ENCODE measurements at places on chromosomes 12 and 14. TPM values are rescaled to one million over a fixed set of nuclear protein-coding genes. Genes with fewer than 3 reads are reported as not detected.
A peak's percentile ranks its signal among the peaks of the same experiment; 100 is the strongest.

GRCh38 chr14:72559669-72560255, 334.1 kb downstream of the DPF3 start:
- peak; percentile 87 for DNase-seq

DNA sequence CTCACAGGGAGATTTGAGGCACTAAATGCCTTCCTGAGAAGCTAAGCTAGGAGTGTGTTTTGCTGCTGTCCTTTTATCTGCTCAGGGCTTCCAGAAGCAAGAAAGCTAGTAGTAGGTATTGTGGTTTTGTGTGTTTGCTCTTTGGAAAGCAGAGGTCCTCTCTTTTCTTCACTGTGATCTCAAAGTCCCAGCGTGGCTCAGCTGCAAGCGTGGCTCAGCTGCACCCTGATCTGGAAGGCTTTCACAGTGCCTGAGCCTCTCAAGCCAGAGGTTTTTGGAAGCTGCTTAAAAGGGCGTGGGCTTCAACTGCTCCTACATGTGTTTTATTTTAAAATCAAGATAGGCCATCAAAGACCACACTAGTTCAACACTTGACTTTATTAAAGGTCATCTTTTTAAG, 337.4 kb upstream of the RGS6 start:
- no peak for DNase-seq

GRCh38 chr14:84809158-84809557, 720.8 kb upstream of the FLRT2 start:
- no peak for DNase-seq

GRCh38 chr14:98062083-98062482, 1209.9 kb downstream of the BCL11B start:
- DNase-seq, result no peak

- DNase-seq, result no peak
Observed at GRCh38 chr14:30584058-30584630, 25.2 kb downstream of the G2E3 start.

- no peak for DNase-seq
Observed at GRCh38 chr12:121505513-121505912, 75.3 kb downstream of the KDM2B start.

GRCh38 chr12:19440916-19441315, 1.6 kb downstream of the AEBP2 start:
- DNase-seq, result no peak

DNA sequence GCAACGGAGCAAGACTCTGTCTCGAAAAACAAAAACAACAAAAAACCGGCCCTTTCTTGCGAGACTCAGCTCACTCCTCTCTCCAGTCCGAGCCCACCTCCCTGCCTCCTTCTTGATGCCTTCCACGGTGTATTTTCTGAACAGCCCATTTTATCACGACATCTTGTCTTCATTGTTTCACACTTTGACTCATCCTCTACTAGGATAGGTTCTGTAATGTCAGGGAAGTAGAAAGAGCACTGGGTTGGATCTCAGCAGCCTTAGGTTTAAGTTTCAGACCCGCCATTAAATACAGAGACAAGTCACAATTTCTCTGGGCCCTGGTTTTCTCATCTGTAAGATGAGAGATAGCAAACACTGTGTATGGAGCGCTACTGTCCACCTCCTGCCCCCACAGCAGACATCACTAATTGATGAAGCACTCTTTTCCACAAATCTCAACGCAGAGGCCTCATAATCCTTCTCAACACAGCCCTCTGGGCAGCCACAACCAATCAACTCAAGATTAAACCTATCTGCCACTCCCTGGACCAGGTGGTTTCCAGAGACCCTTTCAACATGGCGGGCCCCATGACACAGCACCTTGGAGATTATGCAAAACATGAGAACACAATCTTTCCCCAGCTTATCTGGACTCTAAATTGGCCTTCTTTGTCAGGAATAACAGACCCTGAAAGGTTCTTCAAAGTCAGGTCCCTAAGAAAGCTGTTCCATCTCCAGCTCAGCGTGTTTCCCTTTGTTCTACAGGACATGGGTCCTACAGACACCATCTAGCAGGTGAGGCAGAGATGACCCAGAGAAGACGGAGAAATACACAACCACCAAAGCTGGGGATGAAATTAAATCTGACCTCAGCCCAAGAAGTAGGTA, 35.6 kb downstream of the CCDC88C start:
- no peak for DNase-seq

- DNase-seq, result no peak
Observed at GRCh38 chr14:72653026-72653425, 240.9 kb downstream of the DPF3 start.

DNA sequence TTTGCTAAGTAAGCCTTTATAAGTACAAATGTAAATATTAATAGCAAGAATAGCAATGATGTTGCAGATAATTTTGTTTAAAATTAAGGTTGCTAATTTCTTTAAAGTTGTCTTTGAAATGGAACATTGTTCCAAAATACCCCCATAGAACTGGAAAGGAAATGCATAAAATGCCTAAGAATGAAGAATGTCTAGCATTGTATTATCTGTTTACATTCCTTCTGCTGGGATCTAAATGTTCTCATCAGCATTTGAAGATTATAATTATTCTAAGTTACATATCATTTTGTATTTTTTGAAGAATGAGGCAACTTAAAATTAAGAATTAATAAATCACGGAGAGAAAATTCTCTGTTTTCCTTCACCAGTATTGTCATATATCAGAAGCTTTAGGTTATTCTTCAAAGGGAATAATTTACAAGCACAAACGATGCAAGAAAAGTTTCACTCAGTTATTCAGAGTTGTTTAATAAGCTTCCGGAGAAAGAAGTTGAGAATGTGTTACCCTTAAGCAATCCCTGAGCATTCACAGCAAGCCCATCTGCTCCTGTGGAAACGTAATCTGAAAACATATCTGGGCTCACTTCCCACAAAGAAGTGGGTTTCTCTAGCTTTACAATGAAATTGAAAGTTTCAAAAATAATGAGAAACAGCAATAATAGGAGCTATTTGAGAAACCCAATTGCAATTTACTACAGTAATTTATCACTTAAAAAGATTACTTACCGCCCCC, 21.3 kb downstream of the SLC6A15 start:
- DNase-seq, result no peak

GRCh38 chr12:65725376-65725775, 98.9 kb upstream of the HMGA2 start:
- no peak for DNase-seq

- no peak for DNase-seq
Observed at GRCh38 chr12:124694250-124694649, 126.8 kb upstream of the NCOR2 start.

- DNase-seq, result no peak
Observed at GRCh38 chr12:98678946-98679610, 34.0 kb downstream of the APAF1 start.

GRCh38 chr12:34126239-34126641, 103.9 kb downstream of the ALG10 start:
- no peak for DNase-seq

Gene CMKLR1
- 1.6 TPM for total RNA-seq

Gene MYH6
- total RNA-seq, result 0.09 TPM

Gene ADIPOR2
- 33.8 TPM for total RNA-seq

Gene OR9K2
- total RNA-seq, result not detected

All from cerebellum (tissue), 4 donors.